Liver (tissue), 10 donors: ENCODE measurements at places on chromosomes 12 and 14. TPM values are rescaled to one million over a fixed set of nuclear protein-coding genes. Genes with fewer than 3 reads are reported as not detected.

- no peak overlapping the region for H3K4me3 ChIP-seq
- no peaks in the 10 kb centered on the region for H3K36me3 ChIP-seq
- no peaks in the 10 kb centered on the region for H3K4me1 ChIP-seq
- no peaks in the 10 kb centered on the region for H3K27me3 ChIP-seq
- no peak overlapping the region for H3K27ac ChIP-seq
- DNase-seq, result no peak
These were observed 21.7 kb upstream of the VRTN start for GRCh38 chr14:74326369-74327152.

DNA sequence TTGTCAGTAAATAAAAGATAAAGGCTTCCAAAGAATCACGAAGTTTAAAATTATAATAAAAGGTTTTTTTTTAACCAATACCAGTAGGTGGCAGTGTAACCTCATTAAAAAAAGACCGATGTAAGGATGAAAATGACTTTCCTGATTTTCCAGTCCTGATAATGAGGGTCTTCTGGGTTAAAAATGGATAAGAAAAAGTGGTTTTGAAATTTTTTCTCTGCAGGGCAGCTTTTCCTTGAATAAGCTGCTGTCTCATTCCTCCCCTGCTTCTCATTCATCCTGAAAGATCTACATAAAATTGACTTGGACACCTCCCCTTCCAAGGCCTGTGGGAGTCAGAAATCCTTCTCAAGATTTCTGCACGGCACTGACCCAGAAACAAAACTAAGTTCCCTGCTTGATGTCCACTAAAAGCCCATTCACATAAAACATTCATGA lies 58.9 kb upstream of the FBXO33 start:
- H3K36me3 ChIP-seq, result no peaks in the 10 kb centered on the region
- no peak for DNase-seq
- no peaks in the 10 kb centered on the region for H3K4me1 ChIP-seq
- no peak overlapping the region for H3K27ac ChIP-seq
- no peak overlapping the region for H3K4me3 ChIP-seq

DNA sequence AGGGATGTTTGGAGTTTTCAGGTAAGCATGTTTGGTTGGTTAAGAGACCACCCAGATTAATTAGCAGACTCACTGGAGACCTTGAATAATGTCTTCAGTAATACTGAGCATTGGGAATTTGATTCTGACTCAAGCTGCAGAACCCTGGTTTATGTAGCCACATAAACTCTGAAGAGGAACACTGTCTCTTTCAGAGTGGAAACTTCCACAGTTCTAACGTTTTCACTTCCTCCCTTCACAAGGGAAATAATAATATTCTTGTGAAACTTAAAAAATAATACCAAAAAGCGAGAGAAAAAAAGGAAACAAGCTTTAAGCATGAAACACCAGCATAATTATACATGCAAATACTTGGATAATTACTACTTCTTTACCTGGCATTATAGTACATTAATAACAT lies 40.0 kb upstream of the ST8SIA1 start:
- no peak for DNase-seq
- H3K4me1 ChIP-seq, result no peaks in the 10 kb centered on the region
- H3K27ac ChIP-seq, result no peak overlapping the region
- H3K36me3 ChIP-seq, result no peaks in the 10 kb centered on the region

DNA sequence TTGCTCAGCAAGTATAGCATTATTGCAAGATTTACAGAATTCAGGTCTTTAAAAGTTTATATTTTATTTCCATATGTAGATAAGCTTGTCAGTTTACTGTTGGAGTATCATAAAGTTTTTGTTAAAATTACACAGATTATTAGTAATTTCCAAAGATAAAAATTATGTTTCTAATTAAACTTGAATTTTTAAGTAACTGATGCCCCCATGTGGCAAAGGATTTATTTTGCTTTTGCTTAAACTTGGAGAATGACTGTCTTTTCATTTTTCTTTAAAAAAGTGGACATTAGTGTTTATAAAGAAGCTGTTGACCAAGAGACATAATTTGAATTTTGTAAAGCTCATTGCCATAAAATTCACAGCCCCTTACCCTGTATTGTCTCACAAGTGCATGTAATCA lies 45.8 kb downstream of the ETNK1 start:
- H3K27ac ChIP-seq, result no peak overlapping the region
- DNase-seq, result no peak
- no peak overlapping the region for H3K4me3 ChIP-seq
- no peaks in the 10 kb centered on the region for H3K27me3 ChIP-seq

- no peak overlapping the region for H3K4me3 ChIP-seq
- no peak for DNase-seq
- peaks cover 11% of the 10 kb centered on the region for H3K36me3 ChIP-seq
- H3K4me1 ChIP-seq, result peaks cover 45% of the 10 kb centered on the region
- peak overlapping the region; percentile 70 for H3K27ac ChIP-seq
These were observed 18.8 kb upstream of the GAS2L3 start for GRCh38 chr12:100554608-100555077.

- no peak overlapping the region for H3K4me3 ChIP-seq
- no peak overlapping the region for H3K27ac ChIP-seq
- DNase-seq, result no peak
- H3K27me3 ChIP-seq, result no peaks in the 10 kb centered on the region
These were observed 49.8 kb downstream of the PAPLN start for GRCh38 chr14:73287071-73287470.

The OR4E2 gene
- not detected for total RNA-seq

The C12orf75 gene
- total RNA-seq, result 3.4 TPM

The TAS2R19 gene
- 11.8 TPM for total RNA-seq

The PTGER2 gene
- 1.9 TPM for total RNA-seq

The IRAK3 gene
- 8.6 TPM for total RNA-seq
